ENCODE measurements at places on chromosomes 2 and 18. TPM values are rescaled to one million over a fixed set of nuclear protein-coding genes. Genes with fewer than 3 reads are reported as not detected.
A peak's percentile ranks its signal among the peaks of the same experiment; 100 is the strongest.

DNA sequence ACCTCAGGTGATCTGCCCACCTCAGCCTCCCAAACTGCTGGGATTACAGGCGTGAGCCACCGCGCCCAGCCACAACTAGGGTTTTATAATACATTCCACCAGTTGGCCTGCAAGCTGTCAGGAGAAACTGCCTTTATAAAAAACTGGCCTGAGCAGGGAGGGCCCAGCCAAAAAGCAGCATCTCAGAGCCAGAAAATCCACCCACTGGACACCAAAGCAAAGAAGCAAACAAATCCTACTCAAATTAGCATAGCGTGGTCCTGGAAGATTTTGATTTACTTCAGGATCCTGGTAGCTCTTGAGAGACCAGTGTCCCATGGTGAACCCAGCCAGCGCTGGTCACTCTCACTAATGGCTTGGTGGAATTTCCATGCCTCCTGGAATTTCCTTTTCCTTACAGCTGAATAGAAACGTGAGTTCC, 60.0 kb upstream of the PXDN start:
- no peak for DNase-seq

DNA sequence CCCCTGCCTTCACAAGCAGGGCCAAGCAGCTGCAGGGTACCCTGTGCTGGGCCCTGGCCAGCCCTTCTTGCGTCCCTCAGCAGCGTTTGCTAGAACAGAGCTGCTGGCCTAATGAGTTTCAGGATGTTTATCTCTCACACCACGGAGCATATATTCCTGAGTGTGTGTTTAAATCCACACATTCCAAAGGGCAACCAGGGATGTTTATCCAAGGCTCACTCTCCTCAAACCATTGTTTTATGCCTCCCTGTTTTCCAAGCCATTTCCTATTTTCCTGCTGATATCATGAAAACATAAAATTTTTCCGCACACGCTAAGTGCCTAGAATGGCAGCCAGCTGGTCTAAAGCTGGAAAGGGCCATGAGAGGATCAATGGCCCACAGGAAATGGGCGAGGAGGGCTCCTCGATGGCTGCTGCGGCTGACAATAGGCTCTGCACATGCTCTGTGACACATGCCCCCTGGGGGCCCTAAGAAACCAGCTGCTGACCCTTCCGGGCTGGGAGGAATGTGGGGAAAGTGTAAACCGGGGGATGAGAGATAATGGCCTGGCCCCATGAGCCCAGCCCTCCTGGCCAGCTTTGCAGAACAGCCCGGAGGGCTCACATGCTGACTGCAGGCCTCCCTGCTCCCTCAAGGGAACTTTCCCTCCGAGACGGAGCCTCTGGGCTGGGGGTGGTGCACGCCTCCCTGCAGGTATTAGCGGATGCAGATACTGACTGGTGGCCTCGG, 194.0 kb downstream of the NDUFA10 start:
- DNase-seq: peak; percentile 54

DNA sequence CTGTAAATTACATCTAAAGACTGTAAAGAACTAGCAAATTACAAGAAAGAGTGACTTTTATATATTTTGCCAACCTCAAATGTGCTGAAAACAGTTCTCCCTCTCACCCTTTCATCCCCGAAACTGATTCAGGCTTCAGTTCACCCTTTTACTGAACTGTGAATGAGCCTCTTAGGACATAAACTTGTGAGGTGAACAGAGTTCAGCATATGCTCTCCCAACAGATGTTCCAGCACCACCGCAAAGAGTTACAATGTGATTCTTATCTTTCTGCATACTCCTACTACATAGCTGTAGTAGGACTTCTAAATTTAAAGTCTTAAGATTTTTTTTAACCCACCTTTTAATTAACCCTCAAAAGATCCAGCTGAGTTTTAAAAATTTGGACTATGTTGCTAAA, 1.2 kb upstream of the ZCCHC2 start:
- no peak for DNase-seq

DNA sequence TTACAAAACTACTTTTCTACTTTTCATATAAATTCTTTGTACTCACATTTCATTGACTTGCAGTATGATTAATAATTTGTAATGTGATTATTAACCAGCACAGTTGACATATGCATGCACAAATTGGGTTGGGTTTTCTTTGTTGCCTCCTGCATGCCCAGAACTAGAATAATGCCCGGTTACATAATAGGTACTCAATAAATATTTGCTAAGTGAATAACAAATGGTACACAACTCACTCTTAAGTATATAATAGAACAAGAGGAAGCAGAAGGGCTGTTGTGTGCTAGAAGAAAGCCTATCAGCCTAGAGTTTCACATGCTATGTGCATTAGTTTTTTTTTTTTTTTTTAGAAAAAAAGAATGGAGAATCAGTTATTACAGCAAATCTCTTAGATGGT, 9.3 kb downstream of the RDH14 start:
- DNase-seq: no peak

- no peak for DNase-seq
These were observed 1653.3 kb upstream of the TMEFF2 start for GRCh38 chr2:193847991-193848390.

- no peak for DNase-seq
These were observed 48.7 kb downstream of the TTC39C start for GRCh38 chr18:24063121-24063731.

- no peak for DNase-seq
These were observed 23.0 kb downstream of the FBXO15 start for GRCh38 chr18:74124642-74125041.

DNA sequence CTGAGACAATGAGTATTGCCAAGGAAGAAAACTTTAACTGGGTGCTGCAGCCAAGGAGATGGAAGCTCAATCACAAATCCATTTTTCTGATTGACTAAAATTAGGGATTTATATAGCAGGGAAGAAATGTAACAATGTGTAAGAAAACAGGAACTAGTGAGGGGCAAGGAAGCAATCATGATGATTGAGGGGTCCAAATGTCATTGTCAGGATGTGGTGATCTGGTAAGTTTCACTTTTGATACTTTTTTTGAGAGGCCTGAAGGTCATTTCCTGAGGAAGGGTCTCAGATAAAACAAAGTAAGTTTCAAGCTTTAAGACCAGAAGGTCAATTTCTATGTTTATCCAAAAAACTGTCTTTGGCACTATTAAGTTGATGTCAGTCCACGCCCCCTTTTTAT, 12.0 kb upstream of the GCC2 start:
- no peak for DNase-seq

GRCh38 chr2:127573298-127573697, 37.8 kb downstream of the MYO7B start:
- no peak for DNase-seq

DNA sequence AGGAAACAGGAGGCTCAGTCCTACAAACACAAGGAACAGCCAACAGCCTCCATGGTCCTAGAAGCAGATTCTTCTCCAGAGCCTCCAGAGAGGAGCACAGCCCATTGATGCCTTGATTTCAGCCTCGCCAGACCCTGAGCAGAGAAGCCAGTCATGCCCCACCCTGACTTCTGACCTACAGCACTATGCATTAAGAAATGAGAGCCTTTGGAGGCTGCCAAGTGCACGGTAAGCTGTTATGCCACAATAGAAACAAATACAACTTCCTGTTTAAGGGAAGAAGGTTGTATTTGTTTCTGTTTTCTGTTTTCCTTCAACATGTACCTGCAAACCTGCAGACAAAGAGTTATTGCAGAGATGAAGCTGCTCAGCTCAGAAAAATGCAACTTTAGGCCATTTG, 181.3 kb upstream of the AGAP1 start:
- no peak for DNase-seq

- DNase-seq: peak; percentile 30
These were observed 2.0 kb upstream of the EN1 start for GRCh38 chr2:118849226-118850167.

DNA sequence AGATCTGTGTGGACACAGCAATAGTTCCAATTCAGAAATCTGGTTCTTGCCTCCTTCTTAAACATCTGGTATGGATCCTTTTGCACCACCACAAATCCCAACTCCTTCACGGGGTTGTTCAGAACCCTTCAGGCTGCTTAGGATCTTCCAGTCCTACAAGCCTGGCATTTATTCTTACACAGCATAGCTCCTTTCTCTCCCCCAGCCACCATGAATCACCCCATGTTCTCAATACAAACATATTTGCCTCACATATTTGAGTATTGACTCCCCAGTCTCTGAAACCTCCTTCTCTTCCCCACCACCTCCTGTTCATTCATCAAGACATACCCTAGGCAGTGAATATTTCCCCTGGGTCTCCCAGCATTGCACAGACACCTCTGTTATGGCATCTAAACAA, 155.2 kb downstream of the ALK start:
- no peak for DNase-seq

- no peak for DNase-seq
These were observed 422.8 kb upstream of the ZEB2 start for GRCh38 chr2:144942516-144943256.

DNA sequence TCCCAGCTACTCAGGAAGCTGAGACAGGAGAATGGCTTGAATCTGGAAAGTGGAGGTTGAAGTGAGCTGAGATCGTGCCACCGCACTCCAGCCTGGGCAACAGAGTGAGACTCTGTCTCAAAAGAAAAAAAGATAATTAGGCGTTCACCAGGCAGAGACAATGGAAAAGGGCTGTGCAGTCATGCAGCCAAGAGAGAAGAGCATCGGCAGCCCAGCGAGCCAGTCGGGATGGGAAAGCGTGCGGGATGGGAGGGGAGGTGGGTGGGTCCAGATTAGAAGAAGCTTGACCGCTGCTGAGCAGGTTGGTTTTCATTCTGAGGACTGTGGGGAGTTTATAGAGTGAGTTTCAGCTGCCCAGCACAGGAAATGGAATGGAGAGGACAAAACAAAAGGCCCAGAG, 15.0 kb upstream of the CYS1 start:
- DNase-seq: no peak

GRCh38 chr2:212556296-212556695, 17.7 kb upstream of the ERBB4 start:
- no peak for DNase-seq

DNA sequence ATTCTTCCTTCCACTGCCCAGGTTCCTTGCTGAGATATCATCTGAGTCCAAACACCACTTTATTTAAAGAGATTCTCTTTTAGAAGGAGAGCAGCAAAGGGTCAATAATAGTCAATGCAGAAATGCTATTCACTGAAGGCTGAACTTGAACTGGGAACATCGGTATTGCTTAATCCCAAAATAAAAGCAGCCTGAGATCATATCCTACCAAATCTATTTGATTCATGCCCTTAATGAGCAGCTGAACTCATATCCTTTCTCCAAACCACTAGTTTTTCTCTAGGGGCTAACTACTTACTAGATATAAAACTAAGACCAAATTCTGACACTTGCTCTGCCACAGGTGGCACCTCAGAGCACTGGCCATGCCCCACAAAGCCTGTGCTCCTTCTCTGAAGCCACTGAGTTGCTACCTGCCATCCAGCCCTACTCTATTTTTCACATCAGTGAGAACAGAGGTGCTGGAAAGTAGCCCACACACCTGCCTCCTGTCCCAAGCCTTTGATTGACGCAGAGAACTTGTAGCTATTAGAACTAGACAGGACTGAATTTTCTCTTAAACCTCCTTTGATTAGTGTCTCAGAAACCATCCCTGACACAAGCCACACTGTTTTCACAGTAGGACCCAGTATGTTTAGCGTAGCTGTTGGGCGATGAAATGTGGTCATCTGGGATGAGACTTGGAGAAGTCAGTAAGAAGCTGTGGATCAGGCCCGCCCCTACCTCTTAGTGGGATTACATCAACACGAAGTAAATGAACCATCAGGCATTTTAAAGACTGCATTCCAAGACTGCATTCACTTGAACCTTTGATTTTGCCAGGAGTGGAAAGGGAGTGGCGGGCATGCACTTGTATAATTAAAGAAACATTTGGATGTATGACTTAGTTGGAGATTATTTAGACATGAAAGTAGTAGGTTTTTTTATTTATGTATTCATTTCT, 124.3 kb downstream of the RBMS1 start:
- no peak for DNase-seq

GRCh38 chr2:231012463-231012862, 16.5 kb downstream of the SPATA3 start:
- DNase-seq: no peak

GRCh38 chr18:9103376-9103873, 926 bp downstream of the NDUFV2 start:
- no peak for DNase-seq

DNA sequence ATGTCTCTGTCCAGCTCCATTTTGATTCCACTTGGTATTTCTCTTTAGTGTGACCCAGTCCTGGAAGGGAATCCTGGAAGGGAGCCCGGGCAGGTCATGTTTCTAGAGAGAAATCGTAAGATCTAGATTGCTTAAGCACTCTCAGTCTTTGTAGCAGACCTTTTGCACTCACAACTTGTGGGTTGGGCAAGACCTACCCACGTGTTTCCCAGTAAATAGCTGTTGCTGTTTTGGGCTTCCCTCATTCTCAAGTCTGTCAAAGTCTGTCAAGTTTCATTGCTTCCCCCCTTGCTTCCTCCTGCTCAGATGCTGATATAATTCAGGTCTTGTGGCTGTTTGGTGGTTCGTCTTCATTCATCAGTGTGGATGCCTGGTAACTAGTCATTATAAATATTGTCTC, 17.4 kb upstream of the NEMP2 start:
- no peak for DNase-seq

DNA sequence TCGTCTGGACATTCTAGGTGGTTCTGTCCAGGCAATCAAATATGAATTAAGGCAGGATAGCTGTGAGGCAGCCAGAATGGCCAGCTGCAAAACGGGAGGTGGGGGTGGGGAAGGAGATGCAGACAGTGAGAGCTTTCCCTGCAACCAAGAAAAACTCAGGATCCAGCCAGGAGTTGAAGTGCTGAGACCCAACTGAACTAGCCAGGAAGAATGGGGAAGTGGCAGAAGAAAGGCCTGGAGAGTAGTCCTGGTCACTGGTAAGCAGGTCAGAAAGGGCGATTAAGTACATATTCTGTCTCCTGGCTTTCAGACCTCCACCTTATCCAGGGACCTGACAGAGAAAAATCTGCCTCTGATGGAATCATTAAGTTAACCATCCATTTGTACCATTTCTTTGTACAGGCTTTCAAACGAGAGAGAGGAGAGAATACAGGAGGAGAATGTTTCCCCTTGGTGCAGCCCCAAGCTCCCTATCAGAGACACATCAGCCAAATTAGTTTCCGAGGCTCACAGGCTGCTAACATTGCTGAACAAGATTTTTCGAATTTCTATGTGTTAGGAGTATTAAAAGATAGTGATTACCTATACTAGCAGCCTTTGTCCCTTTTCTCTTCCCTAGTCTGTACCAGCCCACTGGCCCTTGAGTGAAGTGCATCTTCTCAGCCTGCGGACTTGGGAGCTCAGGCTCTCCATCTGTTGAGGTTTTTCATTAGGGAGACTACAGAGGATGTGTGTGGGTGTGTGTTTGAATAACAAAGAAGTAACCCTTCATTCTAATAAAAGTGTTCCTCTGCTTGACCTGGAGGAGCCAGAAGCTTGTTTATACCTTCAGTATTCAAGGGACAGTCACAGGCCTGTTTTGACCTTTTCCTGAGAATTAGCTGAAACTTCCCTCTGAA, 12.5 kb upstream of the HOXD1 start:
- DNase-seq: no peak

The PID1 gene
- total RNA-seq: 38.4 TPM

The PNO1 gene
- 5.4 TPM for total RNA-seq

The SLC66A3 gene
- 52.6 TPM for total RNA-seq

The SOWAHC gene
- 20.8 TPM for total RNA-seq

The GPR55 gene
- total RNA-seq: not detected

The ARHGAP25 gene
- total RNA-seq: 8.3 TPM

The ALLC gene
- total RNA-seq: not detected

The TSN gene
- 42.6 TPM for total RNA-seq

The SIX3 gene
- not detected for total RNA-seq

The LRATD1 gene
- 5.7 TPM for total RNA-seq

The TNFAIP6 gene
- total RNA-seq: 13.6 TPM

The STPG4 gene
- total RNA-seq: not detected
